ENCODE measurements at places on chromosomes 1 and 21.

- DNase-seq, result no peak
Measured at GRCh38 chr1:186950547-186950946, 121.8 kb downstream of the PLA2G4A start.

DNA sequence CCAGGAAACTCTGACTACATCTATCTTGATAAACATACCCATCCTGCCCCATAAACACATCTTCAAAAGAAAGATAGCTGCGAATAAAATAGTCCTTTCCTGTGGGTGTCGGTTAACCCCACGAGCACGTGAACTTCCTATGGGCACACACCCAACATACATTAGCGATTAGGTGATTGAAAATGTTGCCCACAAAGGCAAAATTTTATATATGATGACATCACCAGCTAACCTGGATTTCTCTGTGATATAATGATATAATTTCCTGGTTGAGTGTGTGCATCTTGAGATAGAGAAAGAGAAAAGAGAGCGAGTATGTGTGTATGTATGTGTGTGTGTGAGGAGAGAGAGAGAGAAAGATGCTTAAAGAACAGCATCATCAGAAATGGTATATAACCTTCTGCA lies 296.1 kb downstream of the PTPRC start:
- DNase-seq, result no peak

- DNase-seq, result no peak
Measured at GRCh38 chr1:243568793-243569192, 281.2 kb downstream of the AKT3 start.

- peak; percentile 67 for DNase-seq
Measured at GRCh38 chr1:18951818-18952391, 4.6 kb downstream of the IFFO2 start.

- no peak for DNase-seq
Measured at GRCh38 chr1:76867342-76868130, at the start of gene ST6GALNAC5. Gene ST6GALNAC5, plus strand, starts transcription at chr1:76867480.

DNA sequence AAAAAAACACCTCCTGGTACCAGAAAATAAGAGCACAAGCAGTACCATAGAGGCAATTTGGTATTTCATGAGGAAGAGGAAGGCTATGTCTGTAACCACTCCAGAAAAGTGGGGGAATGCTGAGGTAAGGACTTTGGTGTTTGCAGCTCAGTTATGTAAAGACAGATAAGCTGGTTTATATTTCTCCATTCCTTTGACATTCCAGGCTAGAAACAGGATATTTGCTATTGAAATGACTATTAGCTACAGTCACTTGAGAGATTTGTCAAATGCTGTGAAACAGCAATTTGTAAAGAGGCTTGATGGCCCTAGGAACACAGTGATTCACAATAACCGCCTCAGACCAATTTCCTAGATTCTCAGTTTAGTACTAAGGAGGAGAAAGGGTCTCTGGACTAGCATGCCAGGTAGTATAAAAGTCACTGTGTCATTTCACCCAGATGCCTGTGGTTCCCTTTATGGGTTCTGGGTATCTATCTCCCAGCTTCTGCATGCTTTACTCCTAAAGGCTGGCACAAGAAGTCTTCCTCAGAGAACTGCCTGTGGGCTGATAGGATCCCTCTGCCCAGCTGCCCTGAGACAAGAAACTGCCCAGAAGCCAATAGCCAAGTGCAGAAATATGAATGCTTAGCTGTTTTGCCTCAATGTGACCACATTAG lies 80.5 kb downstream of the VCAM1 start:
- DNase-seq, result no peak

- DNase-seq, result no peak
Measured at GRCh38 chr1:2514863-2515762, 11.3 kb downstream of the PANK4 start.

DNA sequence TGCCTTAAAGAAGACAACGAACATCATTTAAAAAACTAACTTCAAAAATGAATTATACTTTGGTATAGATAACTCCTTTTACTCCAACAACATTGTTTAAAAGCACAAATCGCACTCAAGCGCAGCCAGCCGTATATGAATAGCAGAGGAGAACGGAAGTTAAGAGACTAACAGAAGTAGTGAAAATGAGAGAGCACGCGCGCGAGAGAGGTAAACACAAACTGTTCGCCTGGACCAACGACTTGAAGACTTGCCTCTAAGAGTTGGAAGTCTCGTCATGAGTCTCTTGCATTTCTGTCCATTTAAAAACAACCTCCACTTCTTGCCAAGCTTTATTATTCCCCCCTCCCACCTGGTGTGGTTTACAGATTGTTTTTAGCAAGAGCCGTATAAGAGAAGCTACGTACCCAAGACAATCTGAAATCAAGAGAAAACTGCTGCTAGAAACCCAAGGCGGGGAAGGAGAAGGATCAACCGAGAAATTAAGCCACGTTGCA lies 479 bp downstream of the SELENOF start:
- no peak for DNase-seq

- DNase-seq, result no peak
Measured at GRCh38 chr1:214214851-214215250, 66.1 kb upstream of the SMYD2 start.

GRCh38 chr1:84754386-84754703 lies 64.1 kb upstream of the SSX2IP start:
- DNase-seq, result no peak

DNA sequence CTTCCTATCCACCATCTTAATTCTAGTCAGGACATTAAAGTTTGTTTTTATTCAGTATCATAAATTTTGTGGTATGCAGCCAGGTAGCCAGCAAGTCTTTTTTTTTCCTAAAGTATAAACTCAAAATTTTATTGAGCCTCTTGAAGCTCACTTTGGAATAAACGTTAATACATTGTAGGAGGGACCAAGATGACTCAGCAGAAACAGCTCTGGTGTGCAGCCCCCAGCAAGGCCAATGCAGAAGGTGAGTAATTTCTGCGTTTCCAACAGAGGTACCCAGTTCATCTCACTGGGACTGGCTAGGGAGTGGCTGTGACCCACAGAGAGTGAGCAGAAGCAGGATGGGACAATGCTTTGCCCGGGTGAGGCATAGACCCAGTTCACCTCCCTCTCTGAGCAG lies 9.7 kb upstream of the OR2M3 start:
- DNase-seq, result no peak

- DNase-seq, result no peak
Measured at GRCh38 chr1:106646816-106647215, 409.7 kb upstream of the PRMT6 start.

- DNase-seq, result no peak
Measured at GRCh38 chr1:63068626-63069025, 253.7 kb upstream of the FOXD3 start.

DNA sequence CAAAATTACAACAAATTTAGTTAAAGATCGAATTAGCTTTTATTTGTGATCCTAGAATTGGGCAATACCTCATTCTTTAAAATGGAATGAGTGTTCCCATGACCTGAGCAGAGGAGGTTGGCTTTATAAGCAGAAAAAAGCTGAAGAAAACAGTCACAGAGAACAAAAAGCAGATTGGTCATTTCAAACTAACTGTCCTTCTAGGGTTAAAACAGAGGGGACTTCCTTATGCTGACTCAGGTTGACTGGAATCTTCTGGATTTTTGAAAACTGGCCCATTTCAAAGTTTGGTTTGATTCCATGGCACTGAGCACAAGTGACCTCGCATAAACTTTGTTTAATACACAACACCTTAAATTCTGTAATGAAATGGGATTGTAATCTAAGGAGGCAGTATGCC lies 17.6 kb downstream of the NFASC start:
- no peak for DNase-seq

DNA sequence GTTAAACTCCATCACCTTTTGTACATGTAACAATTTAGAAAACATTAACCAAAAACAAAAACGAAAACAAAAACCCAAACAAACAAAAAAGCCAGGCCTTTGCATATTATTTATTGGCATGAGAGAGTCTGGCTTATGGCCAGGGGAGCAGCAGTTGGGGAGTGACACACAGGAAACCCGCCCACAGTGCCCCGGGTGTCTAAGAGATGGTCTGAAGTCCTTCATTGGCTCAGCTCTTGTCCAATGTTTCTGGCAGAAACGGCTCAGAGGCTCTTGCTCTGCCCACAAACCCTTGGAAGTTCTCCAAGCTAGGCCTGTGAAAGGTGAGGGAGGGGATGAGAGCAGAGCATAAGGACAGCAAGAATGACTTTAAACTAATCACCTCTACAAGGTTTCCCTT lies 131.5 kb downstream of the CNIH3 start:
- DNase-seq, result no peak

Data from GM12892 (cell line).